ENCODE measurements at places on chromosomes 4 and X. TPM values are rescaled to one million over a fixed set of nuclear protein-coding genes. Genes with fewer than 3 reads are reported as not detected.

CPEB2 gene
- total RNA-seq, result 16.8 TPM

EXOC1 gene
- total RNA-seq, result 62.6 TPM

CRMP1 gene
- total RNA-seq, result not detected

PARM1 gene
- total RNA-seq, result 0.63 TPM

SUPT20HL1 gene
- total RNA-seq, result not detected

TMEM31 gene
- not detected for total RNA-seq

GRIA2 gene
- total RNA-seq, result not detected

RAI2 gene
- 0.33 TPM for total RNA-seq

MAP7D3 gene
- 23.1 TPM for total RNA-seq

BEND4 gene
- not detected for total RNA-seq

SYN1 gene
- 0.09 TPM for total RNA-seq

CCKAR gene
- 3.1 TPM for total RNA-seq

FAM9B gene
- total RNA-seq, result not detected

TLR1 gene
- 3.2 TPM for total RNA-seq

SPATA4 gene
- not detected for total RNA-seq

AREG gene
- total RNA-seq, result 0.54 TPM

TASL gene
- total RNA-seq, result not detected

MGAT4D gene
- total RNA-seq, result not detected

PDZD11 gene
- total RNA-seq, result 68.0 TPM

All from fibroblast of the aortic adventitia (primary cell).